ENCODE measurements at places on chromosomes 1 and 21.

DNA sequence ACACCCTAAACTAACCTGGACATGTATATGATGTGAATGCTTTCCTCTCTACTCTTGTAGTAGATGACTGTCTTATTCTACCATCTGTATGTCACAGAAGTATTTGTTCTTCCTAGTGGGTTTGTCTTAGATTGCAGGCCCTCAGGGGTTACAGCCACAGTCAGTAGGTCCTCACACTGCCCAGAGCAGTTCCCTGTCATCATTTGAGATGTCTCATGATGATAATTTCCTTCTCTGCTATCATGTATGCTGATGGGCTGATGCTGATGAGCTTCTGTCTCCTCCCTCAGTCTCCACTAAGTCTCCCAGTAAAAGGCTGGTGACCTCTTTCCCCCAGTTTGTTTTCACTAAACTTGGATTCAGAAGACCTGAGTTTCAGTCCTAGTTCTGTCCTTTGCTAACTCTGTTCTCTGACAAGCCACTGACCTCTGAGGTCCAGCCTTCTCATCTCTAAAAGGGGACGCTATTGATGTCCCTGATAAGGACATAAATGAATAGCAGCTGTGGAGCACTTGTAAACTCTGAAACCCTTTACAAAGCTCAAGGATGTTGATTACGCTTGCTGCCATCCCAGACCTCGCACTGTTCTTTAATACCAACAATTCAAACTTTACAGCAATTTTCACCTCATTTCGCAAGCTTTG, 3.1 kb upstream of the ETV3 start:
- DNase-seq = no peak

DNA sequence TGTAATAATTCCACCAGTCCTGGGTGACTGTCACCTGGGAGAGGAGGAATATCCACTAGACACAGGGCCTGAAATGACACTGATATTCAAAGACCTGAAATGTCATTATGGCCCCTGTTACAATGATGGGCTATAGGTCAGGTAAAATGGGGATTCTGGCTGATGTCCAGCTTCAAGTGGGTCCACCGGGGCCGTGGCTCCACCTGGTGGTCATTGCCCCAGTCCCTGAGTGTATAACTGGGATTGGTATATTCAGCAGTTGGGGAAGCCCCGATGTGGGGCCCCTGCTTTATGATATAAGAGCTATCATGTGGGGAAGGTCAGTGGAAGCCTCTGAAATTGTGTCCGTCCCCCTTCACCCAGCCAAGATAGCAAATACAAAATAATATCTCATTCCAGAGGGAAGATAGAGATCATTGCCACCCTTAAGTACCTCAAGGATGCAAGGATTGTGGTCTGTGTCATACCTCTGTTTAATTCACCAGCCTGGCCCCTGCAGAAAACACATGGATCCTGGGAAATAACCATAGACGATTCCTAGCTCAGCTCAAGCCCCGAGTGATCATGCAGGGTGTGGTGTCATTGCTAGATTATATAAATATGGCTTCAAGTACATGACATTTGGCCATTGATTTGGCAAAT, 19.4 kb downstream of the PLEKHO1 start:
- DNase-seq = peak; percentile 70

GRCh38 chr1:189424746-189425331, 1052.8 kb downstream of the BRINP3 start:
- no peak for DNase-seq

GRCh38 chr1:22592919-22593790, 29.9 kb downstream of the EPHA8 start:
- no peak for DNase-seq

DNA sequence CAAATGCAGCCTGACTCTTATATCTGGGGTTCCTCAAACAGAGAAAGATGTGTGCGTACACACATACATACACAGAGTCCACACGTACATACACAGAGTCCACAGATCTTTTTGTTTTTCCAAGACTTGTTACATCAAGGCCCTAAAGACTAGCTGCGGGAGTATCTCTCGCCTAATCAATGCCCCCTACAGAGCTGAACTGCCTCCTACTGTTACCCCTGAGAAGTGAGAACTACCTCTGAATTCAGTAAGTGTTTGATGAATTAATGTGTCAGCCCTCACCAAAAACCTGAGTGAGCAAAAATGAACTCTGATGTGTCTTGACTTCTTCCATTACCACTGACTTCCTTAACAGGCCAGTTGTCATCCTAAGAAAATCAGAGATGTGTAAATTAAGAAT, 351.2 kb downstream of the HHIPL2 start:
- DNase-seq = no peak
